Nephron progenitor cell (in vitro differentiated cells): ENCODE measurements at places on chromosomes 7 and 10.

GRCh38 chr10:11506247-11506789 is 105.1 kb downstream of the USP6NL start:
- no peak for DNase-seq

DNA sequence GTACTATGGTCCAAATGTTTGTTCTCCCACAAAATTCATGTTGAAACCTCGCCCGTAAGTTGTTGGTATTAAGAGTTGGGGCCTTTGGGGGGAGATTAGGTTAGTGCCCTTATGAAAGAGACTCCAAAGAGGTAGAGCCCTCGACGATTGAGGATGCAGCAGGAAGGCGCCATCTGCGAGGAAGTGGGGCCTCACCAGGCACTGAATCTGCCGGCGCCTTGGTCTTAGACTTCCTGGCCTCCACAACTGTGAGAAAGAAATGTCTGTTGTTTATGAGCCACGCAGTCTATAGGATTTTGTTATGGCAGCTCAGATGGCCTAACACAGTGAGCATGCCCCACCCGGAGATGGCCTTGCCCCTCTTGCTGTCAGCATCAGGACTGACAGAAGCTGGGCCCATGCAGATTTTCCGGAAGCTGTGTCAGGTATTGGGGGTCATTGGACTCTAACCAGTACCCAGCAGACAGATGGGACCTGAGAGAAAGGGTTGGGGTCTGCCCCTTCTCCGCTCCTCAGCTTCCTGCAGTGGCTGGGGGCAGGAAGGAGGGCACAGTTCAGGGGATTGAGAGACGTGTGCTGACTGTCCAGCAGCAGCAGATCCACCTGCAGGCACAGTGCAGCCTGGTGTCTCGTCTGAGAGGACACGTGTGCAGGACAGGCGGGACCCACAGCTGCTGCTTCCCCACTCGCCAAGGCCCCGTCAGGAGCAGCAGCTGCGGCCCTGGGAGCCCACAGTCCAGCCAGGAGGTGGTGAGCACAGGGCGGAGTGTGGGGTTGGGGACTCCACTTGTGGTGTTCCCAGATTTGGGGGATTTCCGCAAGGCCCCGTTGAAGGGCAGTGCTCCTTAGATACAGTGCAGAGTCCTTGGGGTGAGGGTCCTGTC is 47.8 kb downstream of the MGMT start:
- DNase-seq = no peak

DNA sequence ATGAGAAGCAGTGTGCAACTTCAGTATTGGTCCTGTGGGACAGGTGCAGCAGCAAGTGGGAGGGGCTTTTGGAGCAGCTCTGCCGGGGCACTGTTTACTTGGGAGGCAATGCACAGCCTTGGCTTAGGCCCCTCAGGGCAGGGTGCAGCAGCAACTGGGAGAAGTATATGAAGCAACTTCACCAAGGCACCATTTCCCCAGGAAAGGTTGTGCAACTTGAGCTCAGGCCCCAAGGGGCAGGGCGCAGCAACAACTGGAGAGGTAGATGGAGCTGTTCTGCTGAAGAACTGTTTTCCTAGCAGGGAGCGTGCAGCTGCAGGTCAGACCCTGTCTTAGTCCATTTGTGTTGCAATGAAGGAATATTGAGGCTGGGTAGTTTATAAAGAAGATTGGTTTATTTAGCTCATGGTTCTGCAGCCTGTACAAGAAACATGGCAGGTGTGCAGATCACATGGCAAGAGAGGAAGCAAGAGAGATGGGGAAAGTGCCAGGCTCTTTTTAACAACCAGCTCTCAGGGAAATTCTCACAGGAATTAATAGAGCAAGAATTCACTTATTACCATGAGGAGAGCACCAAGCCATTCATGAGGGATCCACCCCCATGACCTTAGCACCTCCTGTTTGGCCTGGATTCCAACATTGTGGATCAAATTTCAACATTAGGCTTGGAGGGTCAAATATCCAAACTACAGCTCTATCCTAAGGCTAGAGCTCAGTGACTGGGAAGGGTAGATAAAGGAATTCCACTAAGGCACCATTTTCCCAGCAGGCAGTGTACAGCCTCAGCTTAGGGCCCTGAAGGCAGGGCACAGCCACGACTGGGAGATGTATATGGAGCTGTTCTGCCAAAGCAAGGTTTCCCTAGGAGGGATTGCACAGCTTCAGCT is 10.9 kb downstream of the GPR141 start:
- peak; percentile 18 for DNase-seq

DNA sequence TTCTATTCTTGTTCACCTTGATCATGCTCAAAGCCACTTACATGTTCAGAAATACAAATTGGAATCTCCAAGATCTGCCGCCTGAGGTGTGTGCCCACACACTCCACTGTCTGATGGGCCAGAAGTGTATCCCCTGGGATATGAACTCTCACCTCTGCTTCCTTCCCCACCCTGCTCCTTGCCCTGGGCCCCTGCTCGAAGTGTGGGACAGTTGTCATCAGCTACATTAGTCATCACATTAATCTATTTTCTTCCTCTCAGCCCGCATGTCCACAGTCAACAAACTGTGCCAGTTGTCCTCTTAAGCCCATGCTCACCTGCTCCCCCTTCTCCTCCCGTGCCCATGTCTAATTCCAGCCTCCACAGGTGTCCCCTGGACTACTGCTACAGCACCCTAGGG is 154.7 kb downstream of the PTPN20 start:
- no peak for DNase-seq

DNA sequence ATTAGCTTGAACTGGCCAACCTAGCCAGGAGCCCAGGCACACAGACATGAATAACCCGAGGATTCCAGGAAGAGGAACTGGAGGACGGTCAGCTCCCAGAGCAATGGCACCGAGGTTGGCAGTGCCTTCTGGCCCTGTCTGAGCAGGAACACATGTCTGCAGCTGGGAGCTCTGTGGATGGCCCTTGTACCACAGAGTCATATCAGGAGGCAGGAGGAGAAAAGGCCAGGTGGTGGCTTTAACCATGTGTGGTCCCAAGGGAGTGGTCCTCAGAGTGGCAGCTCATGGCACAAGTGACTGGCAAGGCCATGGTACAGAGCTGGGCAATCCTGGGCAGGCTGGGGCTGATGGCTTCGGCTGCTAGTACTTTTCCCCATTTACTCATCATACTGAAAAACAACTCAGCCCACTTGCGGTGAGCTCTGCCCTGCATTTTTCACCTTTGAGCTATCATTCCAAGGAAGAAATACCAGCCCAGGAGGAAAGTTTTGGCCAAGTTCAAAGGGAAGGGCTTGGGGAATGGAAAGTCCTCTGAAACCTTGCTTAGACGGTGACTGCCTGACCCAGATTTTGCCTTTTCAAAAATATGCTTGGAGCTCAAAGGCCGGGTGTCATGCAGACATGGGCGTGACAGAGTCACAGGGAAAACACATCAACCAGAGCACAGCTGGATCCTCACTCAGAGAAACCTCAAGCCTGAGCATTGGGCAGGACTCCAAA is 25.7 kb upstream of the LOXL4 start:
- DNase-seq = no peak

DNA sequence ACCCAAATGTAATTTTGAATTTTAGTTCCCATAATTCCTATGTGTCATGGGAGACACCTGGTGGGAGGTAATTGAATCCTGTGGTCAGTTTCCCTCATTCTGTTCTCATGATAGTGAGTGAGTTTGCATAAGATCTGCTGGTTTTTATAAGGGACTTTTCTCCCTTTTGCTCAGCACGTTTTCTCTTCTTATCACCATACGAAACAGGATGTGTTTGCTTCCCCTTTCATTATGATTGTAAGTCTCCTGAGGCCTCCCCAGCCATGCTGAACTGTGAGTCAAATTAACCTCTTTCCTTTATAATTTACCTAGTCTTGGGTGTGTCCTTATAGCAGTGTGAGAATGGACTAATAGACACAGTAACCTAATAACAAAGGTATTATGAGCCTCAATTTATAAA is 36.1 kb upstream of the ZNF736 start:
- no peak for DNase-seq

- no peak for DNase-seq
These were observed 2.5 kb upstream of the MLXIPL start for GRCh38 chr7:73626814-73627213.

DNA sequence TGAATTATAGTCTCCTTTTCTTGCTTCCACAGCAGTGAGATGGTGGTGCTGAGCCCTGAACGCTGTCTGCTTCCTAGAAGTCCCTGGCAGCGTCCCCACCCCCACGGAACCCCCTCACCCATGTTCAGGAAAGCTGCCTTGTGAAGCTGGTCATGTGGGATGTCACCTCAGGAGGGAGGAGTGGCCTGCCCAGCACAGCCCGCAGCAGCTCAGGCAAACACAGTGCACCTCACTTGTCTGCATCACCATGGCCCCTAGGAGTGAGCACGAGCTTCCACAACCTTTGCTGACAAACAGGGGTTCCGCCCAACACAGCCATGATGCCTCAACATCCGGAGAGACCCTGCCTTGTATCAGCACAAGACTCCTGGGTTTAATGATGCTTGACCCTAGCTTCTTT is 508.9 kb downstream of the RPS24 start:
- no peak for DNase-seq

DNA sequence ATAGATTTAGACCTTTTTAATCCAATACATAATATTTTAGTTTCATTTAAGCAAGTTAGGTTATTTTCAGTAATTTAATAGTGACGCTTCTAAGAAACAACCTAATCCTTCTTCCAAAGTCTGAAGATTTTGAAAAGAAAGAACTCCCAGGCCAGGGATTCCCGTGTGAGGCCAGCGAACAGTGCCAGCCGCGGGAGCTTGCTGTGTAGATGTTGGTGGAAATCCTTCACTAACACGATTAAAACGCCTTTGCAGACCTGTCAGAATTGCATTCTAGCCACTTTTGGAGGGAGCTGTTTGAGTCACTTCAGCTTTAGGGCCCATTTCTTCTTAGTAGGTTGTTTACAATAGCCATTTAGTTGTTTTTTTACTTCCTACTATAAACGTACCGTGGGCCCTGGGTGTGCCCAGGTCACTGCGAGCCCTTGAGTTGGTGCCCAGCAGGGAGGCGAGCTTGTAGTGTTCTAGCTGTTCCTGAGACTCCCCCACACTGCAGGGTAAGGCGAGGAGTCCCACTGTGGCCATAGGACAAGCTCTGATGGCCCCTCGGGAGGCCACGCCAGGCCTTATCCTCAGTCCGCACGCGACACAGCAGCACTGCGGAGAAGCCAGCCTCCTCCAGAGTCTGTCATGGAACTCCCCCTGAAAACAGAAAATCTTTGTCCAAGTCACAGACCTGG is 32.3 kb downstream of the PPP2R2D start:
- DNase-seq = no peak

- DNase-seq = no peak
These were observed 32.9 kb upstream of the SDK1 start for GRCh38 chr7:3267966-3268690.

DNA sequence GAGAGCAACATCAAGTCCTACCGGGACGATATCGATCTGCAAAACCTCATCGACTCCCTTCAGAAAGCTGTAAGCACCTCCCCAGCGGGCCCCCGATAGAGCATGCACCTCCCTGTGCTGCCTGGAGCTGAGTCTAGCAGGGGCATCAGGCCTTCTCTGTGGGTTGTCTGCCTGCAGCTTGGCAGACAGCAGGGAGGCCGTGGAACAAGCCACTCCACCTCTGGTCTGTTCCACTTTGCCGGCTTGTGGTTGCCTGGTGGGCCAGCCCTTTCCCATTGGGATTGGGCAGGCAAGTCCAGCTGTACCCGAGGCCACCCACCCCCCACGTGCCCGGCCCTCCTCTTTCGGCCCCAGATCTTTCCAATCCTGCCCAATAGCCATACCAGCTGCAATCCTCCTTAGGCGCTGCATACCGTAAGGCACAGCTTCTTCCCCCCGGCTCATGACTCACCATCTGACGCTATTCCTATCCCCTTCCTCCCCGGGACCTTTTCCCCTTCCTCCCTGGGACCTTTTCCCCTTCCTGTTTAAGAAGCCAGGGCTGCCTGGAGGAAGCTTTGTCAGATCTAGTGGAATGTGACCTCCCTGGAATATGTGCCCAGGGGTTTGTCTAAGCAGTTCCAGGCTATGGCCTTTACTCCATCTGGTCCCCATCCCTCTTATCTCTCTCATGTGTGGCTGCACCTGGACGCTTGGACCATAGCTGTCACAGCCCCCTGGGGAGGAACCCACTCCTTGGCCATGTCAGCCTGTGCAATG is 28.1 kb upstream of the SH2D4B start:
- DNase-seq = no peak

GRCh38 chr10:6023661-6024333 is 38.4 kb downstream of the IL2RA start:
- DNase-seq = no peak

DNA sequence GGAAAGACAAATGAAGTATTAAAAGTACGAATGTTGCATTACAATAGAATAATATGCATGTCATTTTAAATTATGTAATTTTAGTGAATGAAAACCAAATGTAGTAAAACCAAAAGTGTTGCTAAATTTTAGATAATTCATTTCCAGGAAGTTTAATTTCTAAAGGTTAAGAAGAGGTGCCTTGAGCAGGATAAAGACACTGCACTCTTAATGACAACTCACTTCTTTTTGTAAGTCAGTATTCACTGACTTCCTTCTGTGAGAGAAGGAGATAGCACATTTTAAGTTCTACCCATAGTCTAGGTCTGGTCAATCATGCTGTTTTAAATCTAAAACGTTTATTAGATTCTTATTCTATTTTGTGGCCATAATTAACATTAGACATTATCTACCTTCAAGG is 160.2 kb downstream of the CRPPA start:
- DNase-seq = no peak

- no peak for DNase-seq
These were observed 3.5 kb upstream of the PFKFB3 start for GRCh38 chr10:6199131-6199733.

- DNase-seq = no peak
These were observed 21.2 kb upstream of the UCN3 start for GRCh38 chr10:5343561-5343960.

- DNase-seq = no peak
These were observed 350 bp upstream of the ZNF37A start for GRCh38 chr10:38093816-38094157.

DNA sequence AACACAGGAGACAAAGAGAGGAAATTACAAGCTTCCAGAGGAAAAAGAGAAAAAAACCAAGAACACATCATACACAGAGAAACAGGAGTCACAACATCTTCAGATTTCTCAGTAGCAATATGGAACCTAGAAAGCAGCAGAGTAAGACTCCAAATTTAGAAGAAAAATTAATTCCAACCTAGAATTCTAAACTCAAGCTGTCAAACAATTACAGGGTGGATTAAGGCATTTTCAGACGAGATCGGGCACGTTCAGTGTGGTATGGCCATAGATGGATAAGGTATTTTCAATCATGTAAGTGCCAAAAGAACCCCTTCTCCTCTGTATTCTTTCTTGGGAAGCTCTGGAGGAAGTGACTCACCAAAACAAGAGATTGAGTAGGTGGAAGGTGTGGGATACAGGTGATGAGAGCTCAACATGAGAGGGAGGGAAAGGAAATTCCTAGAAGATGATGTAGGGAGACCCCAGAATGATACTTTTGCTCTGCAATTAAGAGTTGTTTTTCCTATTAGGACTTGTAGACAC is 51.6 kb downstream of the FAM204A start:
- no peak for DNase-seq

- no peak for DNase-seq
These were observed 235.3 kb downstream of the CCDC3 start for GRCh38 chr10:12766223-12766622.

DNA sequence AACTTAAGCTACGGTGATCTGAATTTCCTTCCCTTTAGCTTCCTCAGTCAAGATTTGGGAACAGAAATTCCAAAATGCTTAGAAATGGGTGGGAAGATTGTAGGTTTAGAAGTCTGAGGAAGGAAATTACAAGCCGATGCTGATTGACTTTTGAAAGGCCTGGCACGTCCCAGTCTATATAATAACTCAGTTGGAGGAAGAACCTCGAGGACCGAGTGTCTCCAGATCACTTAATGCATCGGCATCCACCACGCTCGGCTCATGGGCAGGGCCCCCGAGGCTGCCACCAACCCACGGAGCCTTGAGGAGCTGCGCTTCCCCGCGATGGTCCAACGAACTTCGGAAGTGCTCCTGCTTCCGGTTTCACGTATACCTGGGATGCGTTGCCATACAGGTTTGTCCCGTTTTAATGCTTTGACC is 10.4 kb upstream of the SP8 start:
- no peak for DNase-seq
